ENCODE measurements at places on chromosomes 16 and 17.

DNA sequence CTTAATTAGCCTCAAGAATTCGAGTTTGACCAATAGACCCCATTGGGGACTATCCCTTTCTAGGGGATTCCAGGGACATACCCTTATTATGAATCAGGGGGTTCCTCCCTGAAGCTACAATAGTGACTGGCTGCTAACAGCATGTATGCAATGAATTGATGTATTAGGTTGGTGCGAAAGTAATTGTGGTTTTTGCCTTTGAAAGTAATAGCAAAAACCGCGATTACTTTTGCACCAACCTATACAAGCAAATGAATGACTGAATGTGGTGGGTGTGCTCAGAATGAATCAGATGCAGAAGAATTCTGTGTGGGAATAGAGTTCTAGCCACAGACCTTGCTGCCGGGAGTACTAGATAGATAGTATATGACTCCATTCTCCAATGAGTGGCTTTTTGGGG, 76.7 kb downstream of the HLF start:
- peak; percentile 58 for DNase-seq

GRCh38 chr17:81470270-81470943, 42.2 kb downstream of the ACTG1 start:
- no peak for DNase-seq

DNA sequence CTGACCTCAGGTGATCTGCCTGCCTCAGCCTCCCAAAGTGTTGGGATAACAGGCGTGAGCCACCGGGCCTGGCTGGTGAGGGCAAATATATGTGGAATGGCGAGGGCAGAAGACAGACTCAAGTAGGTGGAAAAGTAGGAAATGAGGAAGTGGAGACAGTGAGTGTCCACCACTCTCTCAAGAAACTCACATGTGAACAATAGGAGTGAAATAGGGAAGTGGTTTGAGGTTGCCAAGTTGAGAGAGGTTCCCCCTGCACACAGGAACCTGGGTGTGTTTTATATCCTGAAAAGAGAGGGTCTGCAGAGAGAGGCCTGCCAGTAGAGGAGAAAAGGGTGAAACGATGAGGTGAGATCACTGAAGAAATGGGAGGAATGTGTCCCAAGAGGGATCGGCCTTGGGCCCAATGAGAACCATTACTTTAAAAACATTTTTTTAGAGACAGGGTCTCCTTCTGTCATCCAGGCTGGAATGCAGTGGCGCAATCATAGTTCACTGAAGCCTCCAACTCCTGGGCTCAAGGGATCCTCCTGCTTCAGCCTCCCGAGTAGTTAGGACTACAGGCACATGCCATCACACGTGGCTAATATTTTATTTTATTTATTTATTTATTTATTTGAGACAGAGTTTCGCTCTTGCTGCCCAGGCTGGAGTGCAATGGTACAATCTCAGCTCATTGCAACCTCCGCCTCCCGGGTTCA, 17.1 kb upstream of the CORO1A start:
- DNase-seq: no peak

DNA sequence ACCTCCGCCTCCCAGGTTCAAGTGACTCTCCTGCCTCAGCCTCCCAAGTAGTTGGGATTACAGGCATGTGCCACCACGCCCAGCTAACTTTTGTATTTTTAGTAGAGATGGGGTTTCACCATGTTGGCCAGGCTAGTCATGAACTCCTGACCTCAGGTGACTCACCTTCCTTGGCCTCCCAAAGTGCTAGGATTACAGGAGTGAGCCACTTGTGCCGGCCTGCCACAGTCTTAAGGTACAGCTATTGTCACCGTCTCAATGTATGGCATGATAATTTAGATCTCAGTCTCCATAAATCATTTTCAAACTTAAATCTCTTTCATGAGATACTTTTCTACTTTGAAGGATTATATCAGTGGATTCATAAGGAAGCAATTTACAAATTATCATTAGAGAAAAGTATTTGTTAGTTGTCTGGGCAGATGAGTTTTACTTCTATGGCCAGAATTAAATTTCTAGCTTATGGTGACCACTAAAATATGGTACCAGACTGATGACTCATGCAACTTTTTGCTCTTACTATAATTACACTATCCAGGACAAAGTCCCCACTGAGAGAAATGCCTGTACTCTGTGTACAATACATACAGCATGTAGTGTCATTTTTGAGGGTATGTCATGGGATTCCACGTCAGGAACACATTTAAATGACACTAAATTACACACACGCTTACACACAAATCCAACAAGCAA, 1230.3 kb upstream of the GOT2 start:
- no peak for DNase-seq

GRCh38 chr17:7029659-7030058, 6.2 kb upstream of the SLC16A13 start:
- DNase-seq: peak; percentile 56

GRCh38 chr17:17070931-17071330, 28.7 kb downstream of the MPRIP start:
- no peak for DNase-seq

GRCh38 chr16:12371497-12371896, 395.0 kb downstream of the SNX29 start:
- no peak for DNase-seq

DNA sequence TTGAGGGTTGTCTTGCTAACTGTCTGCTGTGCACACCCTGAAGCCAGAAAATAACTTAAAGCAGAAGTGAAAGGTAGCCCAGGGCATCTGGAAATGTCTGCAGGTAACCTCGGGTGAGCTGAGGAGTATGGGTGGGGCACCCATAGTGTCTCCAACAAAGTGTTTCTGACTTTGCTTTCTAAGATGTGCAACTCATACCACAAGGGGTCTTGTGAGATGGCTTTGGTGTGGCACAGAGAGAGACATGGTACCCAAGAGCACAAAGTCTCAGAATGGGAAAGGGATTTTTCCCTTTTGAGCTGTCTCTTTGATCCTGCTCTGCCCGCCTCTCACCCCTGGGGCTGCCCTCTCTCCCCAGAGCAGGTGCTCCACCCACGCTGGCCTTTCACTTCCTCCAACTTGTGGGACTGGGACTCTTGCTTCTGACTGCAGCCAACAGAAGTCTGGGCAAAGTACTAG, 6.9 kb downstream of the CHD9 start:
- DNase-seq: peak; percentile 29

- no peak for DNase-seq
These were observed 47.8 kb upstream of the DNAH9 start for GRCh38 chr17:11550431-11550830.

GRCh38 chr17:68289936-68290267, 1.0 kb downstream of the SLC16A6 start:
- no peak for DNase-seq

- no peak for DNase-seq
These were observed 44.9 kb upstream of the PEMT start for GRCh38 chr17:17636272-17636885.

DNA sequence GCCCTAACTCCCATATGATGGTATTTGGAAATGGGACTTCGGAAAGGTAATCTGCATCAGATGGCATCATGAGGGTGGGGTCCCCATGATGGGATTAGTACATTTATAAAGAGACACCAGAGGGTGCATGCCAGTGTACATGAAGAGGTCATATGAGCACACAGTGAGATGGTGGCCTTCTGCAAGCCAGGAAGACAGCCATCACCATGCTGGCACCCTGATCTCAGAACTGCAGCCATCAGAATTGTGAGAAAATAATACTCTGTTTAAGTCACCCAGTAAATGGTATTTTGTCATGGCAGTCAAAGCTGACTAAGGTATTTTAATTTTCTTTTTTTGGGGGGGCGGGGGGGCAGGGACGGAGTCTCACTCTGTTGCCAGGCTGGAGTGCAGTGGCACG, 47.1 kb upstream of the ABCA10 start:
- DNase-seq: no peak

- no peak for DNase-seq
These were observed 9.2 kb downstream of the GGA3 start for GRCh38 chr17:75252039-75252816.

DNA sequence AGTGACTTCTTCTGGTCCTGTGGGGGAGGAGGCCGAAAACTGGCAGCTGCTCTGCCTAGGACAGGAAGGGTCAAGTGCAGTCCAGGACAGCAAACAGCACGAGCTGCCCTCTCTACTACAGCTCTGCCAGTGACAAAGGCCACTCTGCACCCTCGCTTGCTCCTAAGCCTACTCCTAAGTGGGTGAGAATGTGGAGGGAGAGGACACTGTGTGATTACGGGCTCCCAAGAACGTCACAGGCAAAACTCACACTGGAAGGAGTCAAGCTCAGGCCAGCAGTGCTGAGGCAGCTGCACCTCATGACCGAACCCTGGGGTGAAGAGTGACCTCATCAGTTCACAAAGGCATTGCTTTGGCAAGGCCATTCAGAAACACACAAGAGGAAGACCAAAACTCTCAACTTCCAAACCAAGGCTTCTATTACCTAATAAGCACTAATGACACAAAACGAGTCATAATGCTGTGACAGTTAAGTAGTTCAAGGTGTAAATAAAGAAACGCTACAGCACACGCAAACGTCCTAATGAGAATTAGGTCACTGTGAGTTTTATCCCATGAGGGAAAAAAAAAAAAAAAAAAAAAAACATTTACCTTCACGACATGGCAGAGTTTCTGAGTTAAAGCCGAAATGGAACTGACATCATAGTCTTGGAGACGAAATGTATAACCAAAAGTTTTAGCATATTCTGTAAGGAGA, 35.1 kb downstream of the MARF1 start:
- no peak for DNase-seq

- no peak for DNase-seq
These were observed 151.1 kb upstream of the NOL11 start for GRCh38 chr17:67566656-67567055.

GRCh38 chr17:65449495-65449894, 112.0 kb downstream of the AXIN2 start:
- no peak for DNase-seq

DNA sequence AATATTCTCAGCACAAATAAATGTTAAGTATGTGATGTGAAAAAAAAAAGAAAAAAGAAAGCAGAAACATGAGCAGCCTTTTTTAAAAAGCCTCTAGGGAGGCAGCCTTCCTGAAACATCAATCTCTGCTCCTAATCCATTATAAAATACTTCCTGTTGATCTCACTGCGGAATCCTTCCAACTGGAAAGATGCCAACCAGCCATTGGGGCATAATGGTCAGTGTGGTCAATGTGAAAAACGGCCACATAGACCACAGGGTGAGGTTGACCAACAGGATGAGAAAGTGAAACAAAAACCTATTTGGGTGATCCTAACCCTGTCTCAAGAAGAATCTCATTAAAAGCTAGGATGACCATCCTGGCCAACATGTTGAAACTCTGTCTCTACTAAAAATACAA, 26.1 kb upstream of the ABCA8 start:
- DNase-seq: no peak

DNA sequence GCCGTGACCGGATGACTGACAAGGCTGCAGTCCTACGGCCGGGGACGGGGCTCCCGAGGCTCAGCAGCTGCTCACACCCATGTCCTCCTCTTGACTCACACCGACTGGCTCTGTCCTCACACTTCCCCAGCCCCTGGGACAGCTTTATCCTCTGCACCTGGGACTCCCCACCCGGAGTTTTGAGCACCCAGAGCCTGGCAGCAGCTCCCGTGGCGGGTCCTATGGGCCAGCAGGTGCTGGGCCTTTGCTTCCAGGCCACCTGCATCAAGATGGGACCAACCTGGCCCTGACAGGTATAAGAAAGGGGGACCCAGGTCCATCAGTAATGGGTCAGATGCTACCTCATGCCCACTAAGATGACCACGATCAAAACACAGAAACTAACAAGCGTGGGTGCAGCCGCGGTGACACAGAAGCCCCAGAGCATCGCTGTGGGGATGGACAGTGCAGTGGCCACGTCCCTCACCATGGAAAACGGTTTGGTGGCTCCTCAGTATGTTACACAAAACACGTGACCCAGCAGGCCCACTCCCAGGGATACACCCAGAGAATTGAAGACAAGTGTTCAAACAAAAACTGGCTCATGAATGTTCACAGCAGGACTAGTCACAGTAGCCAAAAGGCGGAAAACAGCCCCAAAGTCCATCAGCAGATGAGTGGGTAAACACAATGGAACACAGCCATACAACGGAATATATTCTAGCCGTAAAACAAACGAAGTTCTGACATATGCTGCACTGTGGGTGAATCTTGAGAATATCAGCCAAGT, 3.3 kb upstream of the NOTUM start:
- DNase-seq: no peak

DNA sequence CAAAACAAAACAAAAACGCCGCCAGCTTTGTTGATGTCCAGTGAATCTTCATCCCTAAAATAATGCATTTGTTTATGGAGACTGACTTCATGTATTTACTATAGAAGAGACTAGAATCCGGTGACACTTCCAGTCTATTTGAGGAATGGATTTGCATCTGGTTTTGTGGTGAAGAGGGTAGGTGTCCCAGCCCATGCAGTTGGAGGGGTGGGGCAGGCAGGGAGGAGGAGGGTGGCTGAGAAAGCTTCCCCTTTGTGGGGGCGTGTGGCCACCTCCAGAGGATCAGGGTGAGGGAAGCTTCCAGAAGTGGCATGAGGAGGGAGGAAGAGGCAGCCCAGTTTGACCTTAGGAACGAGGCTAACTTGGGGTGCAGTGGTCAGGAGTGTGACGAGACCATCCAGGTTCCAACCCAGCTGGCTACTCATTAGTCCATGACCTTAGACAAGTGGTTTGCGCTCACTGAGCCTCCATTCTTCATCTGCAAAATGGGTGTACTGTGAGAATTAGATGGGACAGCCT, 69.5 kb downstream of the CMIP start:
- DNase-seq: no peak

GRCh38 chr17:12574525-12574924, 91.2 kb upstream of the MYOCD start:
- no peak for DNase-seq

DNA sequence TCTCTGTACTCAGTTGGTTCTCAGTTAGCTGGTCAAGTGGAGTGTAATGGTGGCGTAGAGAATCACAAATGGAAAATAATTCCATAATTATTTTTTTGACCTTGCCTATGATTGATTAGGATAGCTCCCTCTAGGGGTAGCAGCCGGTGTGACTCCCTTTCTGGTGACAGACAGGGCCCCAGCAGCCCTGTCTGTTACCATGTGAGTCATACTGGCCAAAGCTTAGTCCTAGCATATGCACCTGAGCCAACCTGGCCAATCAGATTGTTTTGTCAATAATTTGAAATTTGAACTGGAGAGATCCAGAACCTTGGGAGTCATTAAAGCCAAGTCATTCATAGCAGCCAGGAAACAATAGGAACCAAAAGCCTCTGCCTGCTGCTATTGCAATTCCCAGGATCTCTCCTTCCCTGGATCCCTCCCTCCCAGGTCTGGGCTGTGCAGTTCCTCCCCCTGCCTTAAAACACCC, 5.6 kb downstream of the PNPO start:
- peak; percentile 89 for DNase-seq

- no peak for DNase-seq
These were observed 97.9 kb downstream of the HS3ST3B1 start for GRCh38 chr17:14398766-14399165.

DNA sequence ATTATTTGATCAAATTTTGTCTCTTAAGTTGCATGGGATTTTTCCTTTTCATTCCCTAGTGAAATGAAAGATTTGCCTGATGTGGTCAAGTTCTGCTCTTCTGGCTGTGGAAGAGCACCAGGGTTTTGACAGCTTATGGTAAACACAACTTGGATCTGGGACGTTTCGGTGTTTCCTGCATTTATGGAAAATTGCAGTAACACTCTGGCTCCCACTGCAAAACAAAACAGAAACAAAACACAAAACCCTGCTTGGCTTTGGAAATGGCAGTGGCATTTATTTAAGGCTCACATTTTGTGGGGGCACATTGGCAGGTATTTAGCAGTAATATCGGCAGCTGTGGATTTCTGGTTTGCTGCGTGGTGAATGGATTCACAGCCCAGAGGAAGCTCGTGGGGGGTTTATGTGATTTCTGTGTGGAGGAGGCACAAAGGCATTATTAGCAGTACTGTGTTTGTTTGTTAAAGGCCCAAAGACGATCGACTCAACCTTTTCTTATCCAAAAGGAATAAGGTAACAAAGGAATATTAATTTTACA, 377.8 kb downstream of the SNX29 start:
- DNase-seq: no peak
